ENCODE measurements at places on chromosomes 2 and 18. TPM values are rescaled to one million over a fixed set of nuclear protein-coding genes. Genes with fewer than 3 reads are reported as not detected.

GRCh38 chr2:180924063-180924462 is 56.3 kb upstream of the UBE2E3 start:
- DNase-seq: no peak

GRCh38 chr2:130370490-130370889 is 14.6 kb downstream of the PTPN18 start:
- peak; percentile 62 for DNase-seq

DNA sequence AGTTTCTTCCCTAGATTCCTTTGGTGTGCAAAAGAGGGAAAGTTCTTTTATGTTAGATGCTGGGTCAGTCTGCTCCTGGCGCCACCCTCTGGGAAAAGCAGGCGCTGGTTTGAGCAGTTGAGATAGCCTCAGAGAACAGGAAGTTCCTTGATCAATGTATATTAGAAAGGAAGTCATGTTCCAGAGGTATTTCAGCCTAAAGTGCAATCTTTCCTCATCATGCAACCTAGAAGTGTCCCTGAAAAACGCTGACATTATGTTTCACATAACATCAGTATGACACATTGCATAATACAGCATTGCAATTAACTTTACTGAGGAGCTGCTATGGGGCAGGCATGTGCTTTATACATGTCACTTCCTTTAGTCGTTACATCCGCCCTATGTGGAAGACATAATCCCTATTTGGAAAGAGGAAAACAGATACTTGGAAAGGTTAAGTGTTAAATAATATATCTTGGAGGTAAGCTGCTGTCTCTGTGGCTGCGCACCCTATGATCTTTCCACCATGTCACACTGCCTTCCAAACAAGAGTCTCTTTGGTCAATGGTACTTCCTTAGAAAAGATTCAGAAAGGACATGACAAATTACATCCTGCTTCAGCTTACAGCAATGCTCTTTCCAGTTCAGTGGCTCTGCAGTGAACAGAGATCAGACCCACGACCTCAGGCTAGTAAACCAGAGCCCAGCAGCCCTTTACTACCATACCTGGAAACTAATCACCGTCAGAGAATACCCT is 369.7 kb downstream of the RAD51AP2 start:
- DNase-seq: no peak

The RIT2 gene
- total RNA-seq: not detected

Measured in activated naive CD4-positive, alpha-beta T cell treated with anti-CD3 and anti-CD28 coated beads for 36 hours (primary cell).